ENCODE measurements at places on chromosomes 5 and 9.

GRCh38 chr5:101160002-101160401, 256.9 kb upstream of the ST8SIA4 start:
- no peak for DNase-seq

DNA sequence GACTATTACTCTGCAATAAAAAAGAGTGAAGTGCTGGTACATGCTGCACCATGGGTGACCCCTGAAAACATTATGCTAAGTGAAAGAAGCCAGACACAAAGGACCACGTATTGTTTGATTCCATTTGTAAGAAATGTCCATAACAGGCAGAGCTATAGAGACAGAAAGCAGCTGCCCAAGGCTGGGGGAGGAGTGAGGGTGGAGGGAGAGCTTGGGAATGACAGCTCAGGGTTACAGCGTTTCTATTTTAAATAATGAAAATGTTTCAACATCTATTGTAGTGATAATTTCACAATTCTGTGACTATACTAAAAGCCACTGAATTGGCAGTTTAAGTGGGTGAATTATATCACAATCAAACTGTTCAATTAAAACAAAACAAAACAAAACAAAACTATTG, 81.7 kb downstream of the MYO10 start:
- no peak for DNase-seq

GRCh38 chr5:107523029-107523680, 147.6 kb downstream of the EFNA5 start:
- DNase-seq, result no peak

DNA sequence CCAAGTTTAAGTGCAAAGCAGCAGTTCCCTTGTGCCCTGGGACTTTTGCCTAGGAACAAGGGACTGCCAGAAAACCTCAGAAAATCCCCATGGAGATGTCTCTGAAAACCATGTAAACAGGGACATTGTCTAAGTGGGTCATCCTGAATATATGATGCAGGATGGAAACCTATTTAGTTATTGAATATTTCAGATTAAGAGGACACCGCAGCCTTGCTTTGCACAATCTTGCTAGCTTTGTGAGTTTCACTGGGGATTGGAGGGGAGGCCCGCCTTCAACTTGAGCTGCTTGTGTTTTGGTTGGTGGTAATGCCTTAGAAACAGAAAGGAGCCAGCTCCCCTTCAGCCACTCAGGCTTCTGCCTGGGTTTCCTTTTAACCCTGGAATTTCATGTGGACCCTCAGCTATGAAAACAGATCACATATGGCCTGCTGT, 112.8 kb downstream of the C9orf152 start:
- no peak for DNase-seq

GRCh38 chr9:76586390-76587314, 127.7 kb downstream of the GCNT1 start:
- no peak for DNase-seq

DNA sequence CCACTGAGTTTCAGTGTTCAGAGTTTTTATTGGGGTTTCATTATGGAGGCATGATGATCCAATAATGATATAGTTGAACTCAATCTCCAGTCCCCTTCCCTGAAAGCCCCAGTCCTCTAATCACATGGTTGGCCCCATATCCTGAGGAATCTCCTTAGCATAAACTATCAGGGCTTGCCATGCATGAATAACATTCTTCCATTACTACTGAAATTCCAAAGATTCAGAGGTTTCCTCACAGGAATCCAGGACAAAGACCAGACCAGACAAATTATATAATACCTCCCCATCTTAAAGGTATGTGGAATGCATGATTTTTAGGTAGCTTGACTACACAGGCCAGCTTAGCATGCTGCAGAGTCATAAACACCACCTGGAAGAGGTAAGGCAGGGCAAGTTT, 15.5 kb upstream of the LRRTM2 start:
- DNase-seq, result no peak

- DNase-seq, result peak; percentile 85
These were observed 76.8 kb downstream of the PALM2AKAP2 start for GRCh38 chr9:109856785-109857184.

- DNase-seq, result peak; percentile 68
These were observed 140.7 kb downstream of the MTX3 start for GRCh38 chr5:79850316-79850822.

- DNase-seq, result no peak
These were observed 212.4 kb upstream of the DMAC1 start for GRCh38 chr9:8011974-8012373.

DNA sequence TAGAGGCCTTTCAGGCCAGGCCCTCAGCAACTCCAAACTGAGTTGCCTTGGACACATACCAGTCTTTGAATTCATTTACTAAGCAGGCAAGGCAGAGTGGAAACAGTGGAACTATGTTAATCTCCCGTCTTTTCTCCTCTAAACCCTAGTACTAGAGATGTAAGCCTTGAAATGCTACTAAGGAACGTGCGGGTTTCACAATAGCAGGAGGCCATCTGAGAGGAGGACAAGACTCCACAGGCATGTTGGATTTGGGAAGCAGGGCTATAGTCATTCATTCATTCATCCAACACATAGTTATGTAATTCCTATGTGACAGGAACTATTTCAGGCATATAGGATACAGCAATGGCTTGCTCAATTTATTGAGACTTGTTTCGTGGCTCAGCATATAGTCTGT, 3.3 kb upstream of the OCLN start:
- no peak for DNase-seq

- DNase-seq, result no peak
These were observed 60.9 kb downstream of the ANKRD55 start for GRCh38 chr5:56172241-56172640.

GRCh38 chr5:143231416-143231815, 172.1 kb downstream of the NR3C1 start:
- DNase-seq, result no peak

- no peak for DNase-seq
These were observed 1.8 kb downstream of the RNF130 start for GRCh38 chr5:180069589-180070247.

DNA sequence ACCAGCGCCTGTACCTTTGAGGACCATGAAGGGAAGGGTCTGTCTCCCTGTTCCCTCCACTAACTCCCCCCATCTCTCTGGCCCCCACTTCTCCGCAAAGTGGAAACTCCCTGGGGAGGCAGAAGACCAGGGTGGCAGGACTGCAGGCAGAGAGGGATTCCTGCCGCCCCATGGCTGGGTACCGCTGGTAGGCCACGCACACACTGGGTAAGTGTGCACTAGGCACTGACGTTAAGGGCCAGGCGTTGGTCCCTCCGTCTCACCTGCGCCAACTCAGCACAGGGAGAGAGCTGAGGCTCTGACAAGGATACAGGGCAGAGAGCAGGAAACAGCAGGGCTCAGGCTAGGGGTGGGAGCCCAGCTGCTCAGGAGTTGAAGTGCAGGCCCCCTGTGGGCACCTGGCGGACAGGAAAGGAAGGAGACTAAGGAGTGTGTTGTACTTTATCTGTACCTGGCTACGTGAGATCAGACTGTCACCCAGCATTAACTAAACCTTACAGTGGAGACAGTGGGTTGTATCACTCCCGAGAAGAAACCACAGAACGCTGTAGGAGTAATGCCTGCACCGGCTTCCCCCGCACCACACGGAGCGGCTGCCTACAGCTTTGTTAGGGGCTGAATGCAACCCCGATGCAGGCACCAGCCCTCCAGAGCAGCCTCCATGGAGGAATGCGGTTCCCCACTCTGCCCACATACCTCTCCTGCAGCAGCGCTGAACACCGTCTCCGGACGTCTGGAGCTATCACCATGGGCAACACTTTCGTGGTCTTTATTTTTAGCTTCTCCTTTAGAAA, 34.2 kb upstream of the CLPTM1L start:
- no peak for DNase-seq

GRCh38 chr5:135887881-135888614, 7.6 kb downstream of the IL9 start:
- DNase-seq, result no peak

DNA sequence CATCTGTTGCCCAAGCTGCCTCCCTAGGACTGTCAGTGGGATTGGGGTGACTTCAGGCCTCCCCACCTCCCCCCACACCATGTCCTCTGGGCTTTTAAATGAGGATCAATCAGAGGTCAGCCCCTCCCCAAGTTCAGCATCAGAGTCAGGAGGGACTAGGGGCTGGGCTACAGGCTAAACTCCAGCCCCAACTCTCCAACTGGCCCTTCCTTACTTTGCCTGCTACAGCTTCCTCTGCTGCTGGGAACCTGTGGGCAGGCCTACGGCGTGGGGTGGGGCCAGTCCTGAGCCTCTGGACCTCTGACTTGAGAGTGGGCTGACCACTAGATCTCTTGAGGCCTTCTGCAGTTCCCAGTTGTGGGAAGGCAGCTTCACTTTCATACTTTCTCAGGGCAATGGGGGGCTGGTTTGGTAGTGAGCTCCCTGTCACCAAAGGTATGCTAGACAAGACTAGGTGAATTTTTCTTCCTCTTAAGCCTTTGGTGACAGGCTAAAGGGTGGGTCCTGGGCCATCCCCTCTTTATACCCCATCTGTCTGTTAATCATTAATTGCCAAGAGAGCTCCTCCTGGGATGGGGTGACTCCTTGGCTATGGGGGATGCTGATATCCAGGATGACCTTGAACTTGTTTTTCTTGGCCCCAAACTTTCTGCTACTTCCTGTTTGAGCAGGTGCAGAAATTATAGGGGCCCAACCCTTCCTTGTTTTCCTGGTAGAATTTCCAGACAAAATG, 10.8 kb upstream of the DAB2IP start:
- DNase-seq, result no peak

- no peak for DNase-seq
These were observed 382.2 kb upstream of the TLE4 start for GRCh38 chr9:79189511-79189924.

DNA sequence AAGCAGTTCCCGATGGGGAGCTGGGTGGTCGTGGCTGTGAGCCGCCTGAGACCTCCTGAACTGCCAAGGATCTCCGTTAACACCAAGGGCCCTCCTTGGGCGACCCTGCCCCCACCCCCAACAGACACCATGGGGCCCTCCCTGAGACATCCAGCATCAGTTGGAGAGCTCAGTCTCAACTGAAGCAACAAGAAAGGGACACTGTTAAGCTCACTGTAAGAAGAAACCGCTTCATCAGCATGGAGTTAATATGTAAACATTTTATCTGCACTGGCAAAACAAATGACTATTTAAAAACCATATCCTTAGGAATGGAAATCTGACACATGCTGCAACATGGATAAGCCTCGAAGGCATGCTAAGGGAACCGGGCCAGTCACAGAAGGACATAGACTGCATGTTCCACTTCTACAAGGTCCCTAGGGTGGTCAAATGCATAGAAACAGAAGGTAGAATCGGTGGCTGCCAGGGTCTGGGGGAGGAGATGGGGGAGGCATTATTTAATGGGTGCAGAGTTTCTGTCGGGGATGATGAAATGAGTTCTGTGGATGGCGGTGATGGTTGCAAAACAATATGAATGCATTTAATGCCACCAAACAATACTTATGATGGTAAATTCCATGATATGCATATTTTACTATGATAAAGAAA, 47.4 kb downstream of the ROR2 start:
- DNase-seq, result no peak

DNA sequence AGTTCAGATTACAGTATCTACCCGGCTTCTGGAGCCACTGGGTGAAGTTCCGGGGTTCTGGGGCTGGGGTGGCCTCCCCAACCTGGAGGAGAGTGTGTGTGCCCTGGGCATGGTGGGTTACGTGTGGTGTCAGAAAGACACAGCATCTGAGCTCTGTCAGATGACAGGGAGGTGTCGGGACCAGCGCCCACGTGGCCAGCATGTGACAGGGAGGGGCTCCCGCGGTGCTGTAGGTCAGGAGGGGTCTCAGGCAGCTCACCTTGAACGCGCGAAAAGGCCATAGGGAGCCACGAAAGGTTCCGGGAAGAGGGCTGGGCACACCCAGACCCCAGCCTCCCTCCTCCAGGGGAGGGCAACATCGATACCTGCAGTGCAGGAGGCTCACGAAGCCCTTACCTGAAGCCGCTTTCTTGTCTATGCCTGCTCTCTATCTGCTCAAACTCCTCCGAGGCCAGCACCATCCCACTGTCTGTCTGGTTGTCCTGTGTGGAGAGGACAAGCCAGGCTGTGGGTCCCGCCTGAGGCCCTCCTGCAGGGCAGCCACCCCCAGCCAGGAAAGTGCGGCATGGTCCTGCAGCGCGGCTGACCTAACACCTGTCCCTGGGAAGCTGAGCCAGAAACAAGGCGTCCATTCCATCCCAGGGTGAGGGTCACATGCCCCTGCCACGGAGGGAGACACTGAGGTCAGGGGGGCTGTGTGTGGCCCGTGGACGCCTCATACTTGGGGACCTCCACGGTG, 17.4 kb upstream of the SCGB3A1 start:
- no peak for DNase-seq

- peak; percentile 88 for DNase-seq
These were observed 18.0 kb downstream of the NEURL1B start for GRCh38 chr5:172658961-172659501.

DNA sequence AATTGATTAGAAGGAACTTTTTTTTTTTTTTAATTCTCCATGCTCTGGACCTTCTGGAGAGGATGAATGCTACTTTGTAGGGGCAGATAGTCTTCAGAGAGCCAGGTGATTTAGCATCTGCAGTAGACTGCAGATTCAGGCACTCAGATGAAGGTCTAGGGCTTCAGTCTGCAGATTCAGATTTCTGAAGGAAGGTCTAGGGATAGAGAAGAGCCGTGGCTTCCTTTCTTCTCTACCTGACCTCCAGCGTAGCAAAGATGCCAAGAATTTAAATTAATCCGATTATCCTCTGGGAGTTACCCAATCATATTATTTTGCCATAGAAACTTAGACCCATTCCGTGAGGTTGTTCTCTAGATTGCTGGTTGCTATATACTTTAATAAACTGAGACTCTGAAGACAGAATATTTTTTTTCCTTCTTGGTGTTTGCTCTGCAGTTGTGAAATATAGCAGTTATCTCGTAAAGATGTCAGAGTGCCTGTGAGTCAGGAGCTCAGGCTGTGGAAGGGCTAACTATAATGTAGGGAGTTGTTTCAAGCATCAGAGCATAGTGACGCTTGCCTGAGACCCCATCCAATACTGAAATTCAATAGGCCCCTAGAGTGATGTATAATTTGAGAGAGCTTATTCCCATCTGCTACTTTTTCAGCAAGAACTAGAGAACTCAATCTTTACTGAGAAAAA, 132.7 kb upstream of the SLC12A2 start:
- DNase-seq, result no peak

- DNase-seq, result no peak
These were observed 381.8 kb downstream of the ADGRV1 start for GRCh38 chr5:90940227-90940995.

DNA sequence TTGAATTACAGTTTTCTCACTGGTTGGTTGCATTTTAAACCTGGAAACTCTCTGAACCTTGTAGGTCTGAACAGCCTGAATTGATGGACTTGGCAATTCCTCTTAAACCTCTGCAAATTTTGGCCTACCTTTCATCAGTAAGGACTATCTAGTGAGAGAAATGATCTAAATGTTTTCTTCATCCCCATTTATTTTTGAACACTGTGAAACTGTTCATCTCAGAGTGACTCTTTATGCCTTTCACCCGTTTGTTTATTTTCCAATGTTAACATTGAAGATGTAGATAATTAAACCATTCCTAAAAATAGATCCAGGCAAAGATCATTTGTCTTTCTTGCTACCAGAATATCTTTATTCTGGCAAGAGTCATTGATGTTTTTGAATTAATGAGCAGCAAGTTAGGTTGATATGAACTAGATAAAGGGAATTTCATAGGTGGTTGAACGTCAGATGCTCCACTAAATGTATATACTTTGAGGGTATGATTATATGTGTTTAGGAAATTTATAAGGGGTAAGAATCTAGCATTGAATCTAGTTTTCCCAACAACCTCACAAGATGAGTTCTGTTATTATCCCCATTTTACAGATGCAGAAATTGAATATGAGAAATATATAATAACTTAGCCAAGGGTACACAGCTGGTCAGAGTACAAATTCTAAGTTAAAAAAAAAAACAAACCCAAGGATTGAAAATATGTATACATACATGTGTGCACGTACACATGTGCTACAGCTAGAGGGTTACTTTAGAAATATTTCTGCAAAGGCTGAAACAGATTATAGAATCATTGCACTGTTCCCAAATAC, 3.4 kb downstream of the CPEB4 start:
- no peak for DNase-seq

Measured in coronary artery (tissue), 2 donors.